ENCODE measurements at places on chromosomes 2 and 18.

GRCh38 chr18:73646772-73647171 lies 500.9 kb downstream of the FBXO15 start:
- DNase-seq, result no peak

GRCh38 chr2:171181064-171182049 lies 20.7 kb upstream of the TLK1 start:
- DNase-seq, result no peak

DNA sequence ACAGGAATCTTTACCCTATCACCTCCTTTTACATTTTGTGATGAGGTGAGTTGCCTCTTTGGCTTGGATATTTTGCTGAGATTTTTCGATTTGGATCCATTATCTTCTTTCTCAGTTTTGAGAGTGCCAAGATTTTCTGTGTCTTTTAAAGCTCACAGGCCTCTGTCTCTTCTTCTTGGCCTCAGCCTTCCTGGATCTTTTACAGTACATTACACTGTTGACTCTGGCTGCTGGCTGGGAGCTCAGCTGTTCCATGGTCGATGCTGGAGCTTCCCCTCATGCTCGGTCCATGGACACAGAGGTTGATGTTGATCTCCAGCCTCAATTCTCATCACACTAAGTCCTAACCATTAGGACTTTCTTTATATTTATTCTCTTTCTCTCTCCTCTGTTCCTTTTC lies 332.8 kb upstream of the UBE2E3 start:
- no peak for DNase-seq

- no peak for DNase-seq
Measured at GRCh38 chr2:200451511-200451910, 58.4 kb downstream of the KCTD18 start.

GRCh38 chr2:230696670-230697069 lies 16.0 kb upstream of the CAB39 start:
- no peak for DNase-seq

- no peak for DNase-seq
Measured at GRCh38 chr2:98453531-98453930, 8.9 kb downstream of the INPP4A start.

DNA sequence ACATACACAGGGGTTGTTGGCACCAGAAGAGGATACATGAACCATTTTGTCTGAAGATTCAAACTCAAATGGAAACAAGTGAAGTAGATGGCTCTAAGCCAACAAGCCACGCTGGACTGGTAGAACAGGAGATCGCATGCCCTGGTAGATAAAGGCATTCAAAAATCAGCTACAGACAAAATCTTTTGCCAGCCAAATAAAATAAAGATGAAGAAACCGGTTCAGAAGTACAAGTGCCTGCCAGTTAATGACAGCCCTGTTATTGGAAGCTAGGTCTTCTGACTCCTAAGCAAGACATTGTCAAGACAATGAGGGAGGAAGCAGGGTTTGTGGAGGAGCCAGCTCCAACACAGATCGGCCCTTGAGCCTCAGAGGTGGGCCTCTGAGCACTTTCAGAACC lies 52.3 kb downstream of the EHD3 start:
- DNase-seq, result no peak

Measured in NCI-H1092 (cell line).